ENCODE measurements at places on chromosomes 2 and 18. TPM values are rescaled to one million over a fixed set of nuclear protein-coding genes. Genes with fewer than 3 reads are reported as not detected.

CCDC102B gene
- total RNA-seq = 0.78 TPM

- DNase-seq = no peak
Measured at GRCh38 chr18:12836551-12836950, 47.5 kb downstream of the PTPN2 start.

RGPD3 gene
- total RNA-seq = 0.17 TPM

DNA sequence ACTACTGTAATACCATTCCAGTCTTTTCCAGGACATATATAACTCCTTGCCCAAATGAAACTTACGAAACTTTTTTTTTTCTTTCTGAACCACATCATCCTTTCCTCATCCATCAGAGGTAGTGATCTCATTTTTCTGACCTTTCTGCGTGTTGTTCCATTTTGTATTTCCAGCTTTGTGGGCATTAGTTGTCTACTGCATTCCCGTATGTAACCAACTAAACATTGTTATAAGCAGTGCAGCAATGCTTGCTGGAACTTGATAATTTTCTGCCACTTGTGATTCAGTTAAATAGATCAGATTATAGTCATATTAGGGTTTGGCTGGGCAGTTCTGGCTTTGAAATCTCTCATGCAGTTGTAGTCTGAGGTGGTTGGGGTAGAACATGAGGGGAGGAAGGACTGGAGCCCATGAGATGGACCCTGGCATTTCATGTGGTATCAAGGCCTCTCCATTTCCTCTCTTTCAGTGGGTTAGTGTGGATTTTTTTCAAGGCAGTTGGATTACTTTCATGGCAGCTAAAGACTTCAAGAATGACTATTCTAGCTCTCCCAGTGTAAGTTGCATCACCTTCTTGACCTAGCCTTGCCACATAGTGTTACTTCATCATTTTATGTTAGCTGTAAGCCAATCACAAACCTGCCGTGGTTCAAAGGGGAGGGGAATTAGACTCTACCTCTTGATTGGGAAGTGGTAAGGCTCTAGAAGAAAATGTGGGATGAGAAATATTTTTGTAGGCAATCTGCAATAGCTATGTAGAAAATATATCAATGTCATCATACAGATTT lies 80.5 kb downstream of the EHBP1 start:
- DNase-seq = no peak

GRCh38 chr2:170745305-170745704 lies 24.9 kb upstream of the ERICH2 start:
- DNase-seq = no peak

DNA sequence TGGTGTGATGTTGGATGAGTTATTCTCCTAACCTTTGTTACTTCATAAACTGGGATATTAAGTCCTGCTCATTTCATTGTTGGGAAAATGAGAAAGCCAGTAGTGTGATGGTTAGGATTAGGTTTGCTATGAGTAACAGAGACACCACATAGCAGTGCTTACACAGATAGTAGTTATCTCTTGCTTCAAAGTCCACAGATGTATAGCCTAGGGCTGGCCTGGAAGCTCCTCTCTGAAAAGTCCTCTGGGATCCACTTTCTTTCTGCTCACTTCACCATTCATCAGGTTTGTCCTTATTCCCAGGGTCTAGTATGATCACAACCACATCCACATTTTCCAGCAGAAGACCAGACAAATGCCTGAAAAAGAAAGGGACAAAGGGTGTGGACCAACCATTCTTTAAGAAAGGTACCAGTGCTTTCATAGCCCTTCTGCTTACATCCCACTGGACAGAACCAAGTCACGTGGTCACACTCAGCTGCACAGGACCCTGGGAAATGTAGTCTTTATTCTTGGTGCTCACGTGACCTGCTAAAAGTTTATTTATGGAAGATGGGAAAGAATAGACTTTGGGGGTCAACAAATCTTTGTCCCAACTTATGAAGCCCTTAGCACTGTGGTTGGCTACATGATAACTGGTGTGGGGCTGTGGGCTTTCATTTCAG lies 108.9 kb downstream of the INSIG2 start:
- no peak for DNase-seq

CFAP210 gene
- total RNA-seq = 0.86 TPM

AKAIN1 gene
- total RNA-seq = not detected

DNA sequence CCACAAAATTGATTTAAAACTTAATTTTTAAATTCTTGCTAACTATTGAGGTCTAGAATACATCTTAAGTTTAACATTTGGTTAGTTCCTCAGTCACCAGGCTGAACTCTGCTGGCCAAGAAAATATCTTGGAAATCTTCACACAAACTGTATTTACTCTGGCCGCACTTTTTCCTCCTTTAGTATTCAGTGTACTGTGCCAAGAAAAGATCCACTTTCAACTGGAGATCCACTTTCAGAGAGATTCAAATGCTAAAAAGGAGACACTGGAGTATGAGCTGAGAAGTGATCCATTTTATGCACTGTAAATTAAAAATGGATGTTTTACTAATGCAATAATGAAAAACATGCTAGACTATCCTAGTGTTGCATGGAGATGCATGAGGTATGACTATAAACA lies 98.1 kb downstream of the ANTXR1 start:
- DNase-seq = no peak

DNA sequence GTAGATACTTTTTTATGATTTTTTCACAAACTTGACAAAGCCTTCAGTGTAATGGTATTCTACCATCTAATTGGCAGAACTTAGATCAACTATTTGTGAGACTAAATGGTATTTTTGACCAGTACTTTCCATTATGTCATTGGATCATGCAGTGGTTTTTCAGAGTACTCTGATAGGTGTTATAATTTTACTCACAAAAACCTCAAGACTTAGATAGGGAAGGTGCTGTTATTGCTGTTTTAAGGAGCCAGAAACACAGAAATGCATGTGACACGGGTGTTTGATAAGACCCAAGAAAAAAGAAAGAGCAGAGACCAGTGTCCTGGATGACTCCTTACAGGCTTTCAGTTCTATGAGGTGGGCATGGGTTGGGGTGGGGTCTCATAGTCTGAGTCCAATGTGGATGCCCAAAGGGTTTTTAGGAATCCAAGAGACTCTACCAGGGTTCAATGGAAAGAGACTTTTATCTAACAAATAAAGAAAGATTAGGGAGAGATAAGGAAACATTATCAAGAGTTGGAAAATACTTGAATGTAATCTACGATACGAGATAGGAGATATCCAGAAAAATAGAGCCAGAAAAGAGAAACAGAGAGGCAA lies 31.3 kb downstream of the SP140 start:
- no peak for DNase-seq

GRCh38 chr18:31498574-31499524 lies 872 bp downstream of the DSG2 start:
- no peak for DNase-seq

GRCh38 chr18:69854455-69854854 lies 93.2 kb downstream of the CD226 start:
- no peak for DNase-seq

DYNAP gene
- 0.22 TPM for total RNA-seq

GRCh38 chr2:9310377-9310776 lies 103.8 kb downstream of the ASAP2 start:
- DNase-seq = no peak

- no peak for DNase-seq
Measured at GRCh38 chr2:1366546-1367134, 46.6 kb upstream of the TPO start.

GBX2 gene
- total RNA-seq = 0.89 TPM

DNA sequence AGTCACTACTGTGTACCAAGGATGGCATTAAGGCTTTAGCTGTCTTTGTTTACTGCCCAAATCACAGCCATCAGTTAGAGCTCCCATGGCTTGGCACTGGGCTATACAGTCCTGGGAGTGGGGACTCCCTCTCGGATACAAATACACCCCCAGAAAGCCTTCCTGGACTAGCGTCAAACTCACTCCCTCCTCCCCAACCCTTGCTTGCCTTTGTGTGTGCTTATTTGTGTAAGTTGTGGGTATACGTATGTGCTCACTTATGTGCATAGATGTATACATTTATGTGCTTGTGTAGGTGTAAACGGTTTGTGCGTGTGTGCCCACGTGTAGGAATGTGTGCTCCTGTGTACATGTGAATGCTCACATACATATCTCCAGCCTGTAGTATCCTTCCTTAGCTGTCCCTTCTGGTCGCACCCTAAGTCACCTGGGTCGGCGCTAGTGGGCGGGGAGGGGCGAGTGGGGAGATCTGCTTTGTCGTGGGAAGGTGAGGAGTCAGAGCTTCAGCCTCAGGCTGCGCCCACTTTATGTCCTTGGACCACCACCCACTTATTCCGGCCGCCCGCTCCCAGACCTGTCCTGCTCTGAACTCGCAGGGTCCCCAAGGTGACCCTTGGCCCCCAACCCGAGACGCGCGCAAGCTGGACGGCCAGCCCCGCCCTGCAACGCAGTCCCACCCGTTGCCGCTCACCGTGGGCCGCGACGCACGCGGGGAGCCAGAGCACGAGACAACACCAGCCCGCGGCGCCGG lies 461 bp downstream of the PRADC1 start:
- DNase-seq = no peak

FBXO48 gene
- 1.1 TPM for total RNA-seq

GRCh38 chr2:235168174-235168979 lies 216.6 kb downstream of the SH3BP4 start:
- no peak for DNase-seq

C1GALT1C1L gene
- not detected for total RNA-seq

SCYGR4 gene
- total RNA-seq = not detected

DNA sequence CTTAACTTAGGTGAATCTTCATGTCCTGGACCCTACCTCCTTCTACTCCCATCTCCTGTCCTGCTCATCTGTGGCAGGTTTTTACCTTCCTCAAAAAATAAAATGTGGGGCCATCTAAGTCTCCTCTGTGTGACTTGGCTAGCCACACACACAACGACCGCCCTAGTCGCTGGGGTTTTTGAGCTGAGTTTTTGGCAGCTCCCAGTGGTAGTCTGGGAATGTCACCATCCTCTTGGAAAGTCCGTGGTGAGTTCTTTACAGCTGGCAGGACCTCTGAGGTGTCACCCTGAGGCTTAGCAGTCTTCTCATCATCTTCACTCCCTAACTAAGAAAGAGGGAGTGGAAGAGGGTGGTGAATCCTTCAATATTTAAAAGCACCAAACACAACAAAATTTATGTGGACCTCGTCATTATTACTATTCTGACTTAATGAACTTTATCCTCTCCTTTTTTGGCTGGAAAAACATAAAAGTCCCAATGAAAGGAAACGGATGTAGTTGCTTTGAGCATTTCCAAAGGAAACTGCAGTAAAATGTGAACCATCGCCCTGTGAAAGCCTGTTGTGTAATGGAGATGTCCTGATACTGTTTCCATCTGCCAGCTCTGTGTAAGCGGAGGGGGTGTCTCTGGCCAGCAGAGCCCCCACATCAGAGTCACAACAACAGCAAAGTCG lies 78.6 kb downstream of the VAPA start:
- no peak for DNase-seq

DNA sequence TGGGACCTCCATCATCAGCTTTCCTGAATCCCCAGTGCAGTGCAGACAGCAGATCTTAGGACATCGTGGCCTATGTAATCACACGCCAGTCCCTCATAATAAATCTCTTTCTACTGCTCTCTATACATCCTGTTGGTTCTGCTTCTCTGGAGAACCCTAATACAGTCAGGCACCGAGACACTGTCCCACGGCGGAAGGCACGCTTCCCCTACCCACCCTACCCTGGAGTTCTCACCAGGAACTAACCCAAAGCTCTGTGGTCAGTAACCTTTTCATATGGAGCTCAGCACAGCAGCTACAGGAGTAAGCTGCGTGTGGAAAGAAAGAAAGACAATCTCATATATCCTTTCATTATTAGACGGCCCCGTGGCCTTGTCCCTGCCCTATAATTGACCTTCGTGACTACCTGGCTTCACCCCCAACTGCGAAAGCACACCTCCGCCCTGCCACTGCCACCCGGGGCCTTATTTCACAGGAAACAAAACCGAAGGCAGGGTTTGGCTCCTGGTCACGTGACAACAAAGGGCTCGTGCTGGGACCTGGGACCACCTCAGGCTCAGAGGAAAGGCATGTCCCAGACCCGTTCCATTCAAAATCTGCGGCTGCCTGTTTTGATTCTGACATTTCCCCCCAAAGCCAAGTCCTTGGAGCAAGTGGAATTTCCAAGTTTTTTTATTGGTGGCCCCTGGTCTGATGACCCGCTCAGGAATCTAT lies 99.7 kb upstream of the ODC1 start:
- DNase-seq = no peak

CRYGD gene
- 0.98 TPM for total RNA-seq

- no peak for DNase-seq
Measured at GRCh38 chr18:13381331-13381730, 162.8 kb downstream of the LDLRAD4 start.

- DNase-seq = no peak
Measured at GRCh38 chr2:33133454-33133952, 186.8 kb downstream of the LTBP1 start.

GRCh38 chr18:74905247-74905646 lies 303.7 kb downstream of the PTGR3 start:
- no peak for DNase-seq

HOXD9 gene
- not detected for total RNA-seq

GRCh38 chr2:44077942-44078511 lies 82.2 kb upstream of the LRPPRC start:
- DNase-seq = no peak

TMEM185B gene
- total RNA-seq = 12.5 TPM

GRCh38 chr2:203648273-203648672 lies 58.2 kb upstream of the CD28 start:
- DNase-seq = no peak

- DNase-seq = no peak
Measured at GRCh38 chr2:216773072-216773471, 77.7 kb upstream of the IGFBP5 start.

SCN7A gene
- total RNA-seq = 0.19 TPM

DNA sequence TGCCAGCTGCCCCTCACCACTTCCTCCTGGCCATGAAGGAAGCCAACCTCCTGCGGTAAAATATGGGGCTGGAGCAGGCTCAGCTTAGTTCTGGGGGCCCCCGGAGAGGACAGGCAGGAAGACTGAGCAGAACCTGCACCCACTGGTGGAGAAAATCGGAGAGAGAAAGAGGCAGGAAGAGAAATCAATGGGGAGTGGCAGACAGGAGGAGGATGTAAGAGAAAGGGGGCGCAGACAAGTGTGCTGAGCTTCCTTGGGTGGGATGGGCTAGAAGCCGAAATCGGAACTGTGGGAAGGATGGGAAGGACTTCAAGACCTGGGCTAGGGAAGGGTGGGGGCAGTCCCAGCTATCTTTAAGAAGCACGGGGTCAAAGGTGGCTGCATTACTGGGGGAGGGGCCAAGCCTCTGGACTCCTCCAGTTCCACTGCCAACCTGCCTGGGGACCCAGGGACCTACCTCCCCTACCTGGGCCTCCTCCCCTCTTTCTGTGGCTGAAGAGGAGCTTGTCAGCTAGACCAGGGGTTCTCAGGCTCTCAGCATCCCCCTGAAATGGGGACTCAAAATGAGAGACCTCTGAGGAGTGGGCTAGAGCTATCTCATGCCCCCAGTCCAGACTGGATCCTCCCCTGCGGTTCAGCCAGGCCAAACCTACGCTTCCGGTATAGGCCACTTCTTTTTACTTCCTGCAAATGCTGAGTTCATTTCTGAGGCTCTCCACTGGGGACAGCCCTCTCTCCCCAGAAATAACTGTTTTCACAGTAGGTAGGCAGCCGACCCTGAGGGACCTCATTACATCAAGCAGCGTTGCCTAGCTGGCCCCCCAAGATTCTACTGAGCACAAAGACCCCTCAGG lies 33.6 kb upstream of the B3GNT7 start:
- DNase-seq = no peak

NPPC gene
- total RNA-seq = 4.7 TPM

- DNase-seq = no peak
Measured at GRCh38 chr2:204505488-204505887, 39.8 kb upstream of the PARD3B start.
